Astrocyte of the cerebellum (primary cell): ENCODE measurements at places on chromosomes 5 and 9.

- DNase-seq, result peak; percentile 61
Measured at GRCh38 chr9:71743217-71743705, 25.1 kb downstream of the CEMIP2 start.

- no peak for DNase-seq
Measured at GRCh38 chr9:116767219-116767618, 80.1 kb downstream of the TRIM32 start.

GRCh38 chr5:173329491-173330337, 1.5 kb upstream of the STC2 start:
- DNase-seq, result no peak

GRCh38 chr5:35884773-35885172, 28.1 kb downstream of the IL7R start:
- DNase-seq, result no peak

- peak; percentile 90 for DNase-seq
Measured at GRCh38 chr9:91489361-91489899, 65.8 kb upstream of the NFIL3 start.

- peak; percentile 40 for DNase-seq
Measured at GRCh38 chr5:6158974-6159831, 219.1 kb downstream of the MED10 start.

- DNase-seq, result no peak
Measured at GRCh38 chr5:134997015-134997414, 29.3 kb downstream of the CATSPER3 start.

DNA sequence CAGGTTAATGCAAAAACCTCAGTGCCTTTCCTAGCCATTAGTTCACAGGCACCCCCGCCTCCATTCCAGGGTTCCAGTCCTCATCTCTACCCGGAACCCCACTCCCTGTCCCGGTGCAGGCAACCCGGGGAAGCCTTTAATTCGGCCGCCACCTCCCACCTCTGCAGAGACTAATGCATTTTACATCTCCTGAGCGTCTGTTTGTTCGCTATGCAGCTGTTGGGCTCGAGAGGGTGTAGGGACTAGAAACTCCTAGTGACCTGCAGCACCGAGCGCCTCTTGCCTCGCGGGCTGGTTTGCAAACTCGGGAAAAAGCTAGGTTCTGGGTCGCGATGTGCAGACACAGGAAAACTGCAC, 3.6 kb downstream of the GDNF start:
- no peak for DNase-seq

DNA sequence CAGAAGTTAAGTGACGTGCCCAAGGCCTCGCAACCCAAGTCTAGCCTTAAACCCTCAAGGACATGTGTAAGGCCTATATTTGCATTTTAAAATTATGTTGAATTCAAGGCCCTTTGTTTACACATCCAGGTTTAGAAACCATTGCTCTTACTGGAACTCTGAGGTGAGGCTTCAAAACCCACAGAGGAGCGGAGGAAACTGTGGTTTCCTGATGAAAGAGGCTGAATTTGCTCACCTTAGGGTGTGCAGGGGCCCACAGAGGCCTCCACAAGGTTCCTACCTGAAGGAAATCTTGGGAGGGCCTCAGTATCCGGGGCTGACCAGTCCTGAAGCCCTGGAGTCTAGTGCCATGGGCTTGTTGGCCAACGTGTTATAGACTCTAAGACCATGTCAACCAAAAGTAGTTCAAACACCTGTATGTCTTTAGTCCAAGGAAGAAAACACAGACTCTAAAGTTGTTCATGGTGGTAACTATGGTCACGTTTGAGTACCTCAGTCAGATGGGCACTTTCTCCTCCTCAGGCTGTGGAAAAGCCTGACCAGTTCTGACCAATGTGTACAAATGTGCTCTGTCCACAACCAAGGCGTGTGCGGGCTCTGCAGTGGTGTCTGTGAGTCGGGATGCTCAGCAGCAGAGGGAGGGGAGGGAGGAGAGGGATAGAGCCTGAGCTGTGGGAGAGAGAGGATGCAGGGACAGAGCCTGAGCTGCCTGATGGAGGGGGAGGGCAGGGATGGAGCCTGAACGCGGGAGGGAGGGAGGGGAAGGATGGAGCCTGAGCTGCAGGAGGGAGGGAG, 124.6 kb upstream of the ERCC6L2 start:
- DNase-seq, result no peak

DNA sequence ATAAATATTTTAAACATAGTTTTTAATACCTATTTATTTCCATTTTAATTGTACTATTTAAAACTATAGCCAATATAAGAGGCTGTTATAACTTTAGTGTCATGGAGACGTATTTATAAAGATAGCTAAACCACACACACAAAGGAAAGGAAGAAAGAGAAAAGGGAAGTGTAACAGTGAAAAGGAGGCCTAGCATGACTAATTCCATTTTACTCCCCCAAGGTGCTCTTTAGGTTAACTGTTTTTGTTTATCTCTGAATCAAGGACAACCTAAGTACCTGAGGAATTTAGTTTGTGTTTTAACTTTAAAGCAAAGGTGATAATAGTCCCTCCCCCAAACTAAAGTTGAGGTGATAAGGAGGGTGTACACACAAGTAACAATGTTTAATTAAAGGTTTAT, 1188.9 kb upstream of the C9orf72 start:
- no peak for DNase-seq

- no peak for DNase-seq
Measured at GRCh38 chr9:114114364-114114763, 15.3 kb upstream of the KIF12 start.

- no peak for DNase-seq
Measured at GRCh38 chr5:99029172-99029571, 100.4 kb upstream of the CHD1 start.

DNA sequence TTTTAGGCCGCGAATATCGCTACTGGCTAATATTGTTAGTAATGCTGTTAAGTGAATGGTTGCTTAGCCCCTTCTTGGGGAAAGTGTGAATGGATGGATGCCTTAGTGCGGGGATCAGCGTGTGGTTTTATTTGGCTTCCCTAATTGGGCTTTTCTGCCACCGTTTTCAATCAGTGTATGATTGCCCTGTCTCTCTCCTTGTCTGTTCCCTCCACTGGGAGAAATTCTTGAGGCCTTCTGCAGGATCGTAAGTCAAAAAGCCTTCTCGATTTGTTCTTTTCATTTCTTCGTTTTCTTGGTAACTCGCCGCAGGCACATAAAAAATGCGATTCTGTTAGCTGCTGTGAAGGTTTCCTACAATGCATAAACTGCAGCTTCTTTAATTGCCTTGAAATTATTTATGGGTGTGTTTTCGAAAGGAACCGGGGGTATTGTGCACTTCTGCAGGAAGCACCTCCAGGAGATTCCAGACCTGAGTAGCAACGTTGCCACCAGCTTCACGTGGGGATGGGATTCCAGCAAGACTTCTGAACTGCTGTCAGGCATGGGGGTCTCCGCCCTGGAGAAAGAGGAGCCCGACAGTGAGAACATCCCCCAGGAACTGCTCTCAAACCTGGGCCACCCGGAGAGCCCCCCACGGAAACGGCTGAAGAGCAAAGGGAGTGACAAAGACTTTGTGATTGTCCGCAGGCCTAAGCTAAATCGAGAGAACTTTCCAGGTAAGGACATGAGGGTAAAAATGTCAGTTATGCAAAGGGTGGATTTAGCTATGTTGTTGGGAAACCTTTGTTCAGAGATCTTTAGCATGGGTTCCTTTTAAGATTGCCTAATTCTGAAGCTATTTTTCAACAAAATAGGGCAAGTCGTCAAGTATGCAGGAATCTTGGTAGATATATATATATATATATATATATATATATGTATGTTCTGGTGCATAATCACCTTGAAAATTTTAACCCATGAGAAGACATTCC, 700 bp downstream of the SKP2 start:
- DNase-seq, result no peak

- no peak for DNase-seq
Measured at GRCh38 chr5:77218263-77218662, 7.8 kb downstream of the PDE8B start.

GRCh38 chr9:125646217-125646616, 60.8 kb downstream of the MAPKAP1 start:
- no peak for DNase-seq

DNA sequence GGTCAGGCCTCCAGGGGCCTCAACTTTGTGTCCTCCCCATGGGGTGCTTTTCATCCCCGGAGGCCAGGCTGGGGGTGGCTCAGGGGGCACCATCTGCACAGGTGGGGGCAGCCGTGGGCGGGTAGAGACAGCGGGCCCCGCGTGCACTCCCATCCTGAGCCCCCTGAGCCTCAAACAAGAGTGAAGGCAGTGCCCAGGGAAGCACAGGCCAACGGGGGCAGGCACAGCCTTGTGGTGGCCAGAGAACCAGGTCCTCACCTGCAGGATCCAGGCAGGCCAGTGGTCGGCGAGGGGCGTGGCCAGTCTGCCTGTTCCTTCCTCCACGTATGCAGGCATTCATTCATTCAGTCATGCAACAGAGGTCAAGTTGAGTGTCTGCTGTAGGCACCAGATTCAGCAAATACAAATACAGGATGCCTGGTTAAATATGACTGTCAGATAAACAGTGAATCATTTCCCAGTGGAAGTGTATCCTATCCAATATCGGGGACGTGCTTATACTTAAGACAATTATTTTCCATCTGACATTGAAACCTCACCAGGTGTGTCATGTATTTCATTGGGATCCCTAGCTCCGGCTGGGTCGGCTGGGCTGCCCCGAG, 22.3 kb downstream of the KCNT1 start:
- DNase-seq, result no peak

DNA sequence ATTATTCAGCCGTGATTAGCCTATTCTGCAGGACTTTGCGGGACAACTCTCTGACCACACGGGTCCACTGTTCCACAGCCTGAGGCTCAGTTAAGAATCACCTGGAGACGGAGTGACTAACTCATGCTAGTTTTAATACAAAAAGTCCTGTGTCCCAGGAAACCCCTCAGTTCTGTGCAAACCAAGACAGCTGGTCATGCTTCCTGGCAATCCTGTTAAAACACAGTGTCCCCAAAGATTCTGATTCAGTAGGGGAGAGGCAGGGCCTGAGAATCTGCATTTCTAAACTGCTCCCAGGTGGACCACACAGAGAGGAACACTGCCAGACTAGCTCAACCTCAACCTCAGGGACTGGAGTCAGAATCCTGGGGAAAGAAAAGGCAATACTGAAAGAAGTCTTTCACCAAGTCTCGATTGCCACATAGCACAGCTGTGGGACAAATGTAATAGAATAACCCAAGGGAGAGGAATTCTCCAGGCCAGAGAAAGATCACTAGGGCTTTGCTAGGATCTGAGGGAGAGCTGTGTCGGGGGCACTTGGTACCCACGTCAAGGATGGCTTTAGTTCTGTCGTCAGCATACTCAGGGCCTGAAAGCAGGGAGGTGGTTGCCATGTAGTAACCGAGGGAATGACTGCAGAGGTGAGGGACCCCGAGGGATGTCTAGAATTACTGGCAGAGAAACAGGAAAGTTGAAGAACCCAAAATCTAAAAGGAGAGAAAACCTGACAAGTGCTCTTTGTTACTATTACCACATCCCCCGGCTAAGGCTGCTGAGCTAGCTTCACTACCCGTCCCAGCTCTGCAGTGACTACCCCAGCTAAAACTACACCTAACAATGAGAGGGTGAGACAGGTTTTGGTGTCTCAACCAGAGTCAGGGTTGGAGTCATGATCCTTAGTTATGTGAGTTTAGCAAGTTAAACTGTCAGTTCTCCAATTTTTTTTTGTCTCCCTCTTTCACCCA, 8.6 kb downstream of the SUSD1 start:
- DNase-seq, result peak; percentile 35

GRCh38 chr5:67431191-67431590, 234.6 kb upstream of the CD180 start:
- DNase-seq, result no peak

GRCh38 chr9:137009938-137010732, 13.8 kb upstream of the CLIC3 start:
- no peak for DNase-seq

DNA sequence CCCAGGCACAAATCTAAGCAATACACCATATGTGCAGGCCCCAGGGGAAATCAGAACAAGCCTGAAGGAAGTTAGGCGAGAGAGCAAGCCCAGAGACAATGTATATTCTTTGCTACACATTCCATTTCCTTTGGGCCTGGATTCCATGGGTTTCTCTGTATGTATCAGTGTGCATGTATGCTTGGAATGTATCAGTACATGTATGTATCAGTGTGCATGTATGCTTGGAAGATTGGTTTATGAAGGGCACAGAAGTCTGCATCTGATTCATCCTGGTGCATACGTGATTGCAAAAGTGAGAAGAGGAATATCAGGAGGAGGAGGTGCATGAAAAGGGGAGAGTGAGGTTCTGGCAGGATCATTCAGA, 232.6 kb upstream of the ANKRD55 start:
- DNase-seq, result no peak

- DNase-seq, result no peak
Measured at GRCh38 chr9:133119846-133120500, 1.1 kb downstream of the RALGDS start.

DNA sequence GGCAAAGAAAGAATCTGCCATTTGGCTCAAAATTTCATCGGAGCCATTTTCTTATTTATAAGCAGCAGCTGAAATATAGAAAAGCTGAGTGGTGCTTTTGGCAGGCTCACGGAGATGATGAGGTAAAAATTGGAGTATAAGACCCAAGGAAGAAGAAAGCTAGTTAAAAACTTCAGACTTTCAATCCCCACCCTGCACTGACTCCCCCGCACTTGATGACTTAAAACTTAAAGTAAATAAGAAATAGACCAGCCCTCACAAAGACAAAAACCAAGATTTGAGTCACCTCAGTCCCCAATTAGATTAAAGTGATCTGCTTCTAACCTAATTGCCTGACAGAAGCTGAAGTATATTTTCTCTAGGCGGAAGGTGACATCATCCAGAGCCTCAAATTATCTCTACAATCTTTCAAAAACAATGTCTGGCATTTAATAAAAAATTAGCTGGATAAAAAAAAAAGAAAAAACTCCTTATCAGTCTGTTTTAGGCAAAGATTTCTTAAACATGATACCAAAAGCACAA, 124.0 kb upstream of the PJA2 start:
- no peak for DNase-seq

DNA sequence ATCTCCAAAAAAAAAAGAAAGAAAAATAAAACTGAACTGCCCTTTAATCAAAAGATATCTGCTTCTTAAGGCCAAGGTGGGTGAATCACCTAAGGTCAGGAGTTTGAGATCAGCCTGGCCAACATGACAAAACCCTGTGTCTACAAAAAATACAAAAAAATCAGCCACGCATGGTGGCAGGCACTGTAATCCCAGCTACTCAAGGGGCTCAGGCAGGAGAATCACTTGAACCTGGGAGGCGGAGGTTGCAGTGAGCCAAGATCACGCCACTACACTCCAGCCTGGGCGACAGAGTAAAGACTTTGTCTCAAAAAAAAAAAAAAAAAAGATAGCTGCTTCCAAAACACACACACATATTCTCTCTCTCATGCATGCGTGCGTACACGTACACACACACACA, 17.8 kb downstream of the SCAI start:
- DNase-seq, result no peak
